A549 treated with AZD2906 at 1 μM for 4 hours (cell line): ENCODE measurements at places on chromosomes 12 and 14. TPM values are rescaled to one million over a fixed set of nuclear protein-coding genes. Genes with fewer than 3 reads are reported as not detected.

The KLRD1 gene
- total RNA-seq, result not detected in 5 replicates

The RNF212B gene
- total RNA-seq, result not detected in 5 replicates

The BDKRB2 gene
- 0.82 to 1.0 TPM (median 0.88 TPM) in 5 replicates for total RNA-seq

The KRT82 gene
- total RNA-seq, result not detected in 5 replicates

The HOXC13 gene
- total RNA-seq, result 21.9 to 37.4 TPM (median 26.0 TPM) in 5 replicates

The NOC4L gene
- total RNA-seq, result 39.1 to 63.6 TPM (median 58.2 TPM) in 5 replicates

The SMCO2 gene
- 0.09 to 0.18 TPM (median 0.10 TPM) in 3 of 5 replicates, not detected in the others for total RNA-seq

The TAS2R30 gene
- total RNA-seq, result 0.03 TPM in 1 of 5 replicates, not detected in the others

The FGF23 gene
- total RNA-seq, result not detected in 5 replicates

The MED6 gene
- total RNA-seq, result 38.8 to 46.1 TPM (median 41.0 TPM) in 5 replicates

The COX8C gene
- not detected in 5 replicates for total RNA-seq

The TCL1A gene
- total RNA-seq, result not detected in 5 replicates

The NELL2 gene
- total RNA-seq, result 0.14 to 0.33 TPM (median 0.16 TPM) in 3 of 5 replicates, not detected in the others

The LMO3 gene
- 0.06 to 0.13 TPM in 2 of 5 replicates, not detected in the others for total RNA-seq

The INHBE gene
- total RNA-seq, result 0.05 to 0.09 TPM (median 0.06 TPM) in 3 of 5 replicates, not detected in the others

The KRT73 gene
- total RNA-seq, result not detected in 5 replicates

The LPAR5 gene
- total RNA-seq, result 0.53 to 0.92 TPM (median 0.65 TPM) in 5 replicates

The NID2 gene
- total RNA-seq, result 30.0 to 41.7 TPM (median 31.8 TPM) in 5 replicates

The RTN1 gene
- 0.02 to 0.17 TPM in 2 of 5 replicates, not detected in the others for total RNA-seq

The NPFF gene
- 0.19 to 0.24 TPM in 2 of 5 replicates, not detected in the others for total RNA-seq

The KRT85 gene
- 0.05 to 0.10 TPM in 2 of 5 replicates, not detected in the others for total RNA-seq

The NR1H4 gene
- total RNA-seq, result 0.07 to 0.11 TPM (median 0.09 TPM) in 5 replicates

The P2RX2 gene
- total RNA-seq, result not detected in 5 replicates

The GPR84 gene
- total RNA-seq, result 0.05 to 0.11 TPM (median 0.08 TPM) in 3 of 5 replicates, not detected in the others

The KLHL33 gene
- total RNA-seq, result 0.01 to 0.03 TPM (median 0.02 TPM) in 4 of 5 replicates, not detected in the other

The REM2 gene
- total RNA-seq, result 0.28 to 0.38 TPM (median 0.33 TPM) in 5 replicates

The SRP54 gene
- total RNA-seq, result 54.8 to 71.4 TPM (median 56.4 TPM) in 5 replicates

The MYO1H gene
- total RNA-seq, result not detected in 5 replicates

The TMPRSS12 gene
- total RNA-seq, result not detected in 5 replicates

The TAS2R13 gene
- 0.03 TPM in 1 of 5 replicates, not detected in the others for total RNA-seq

The GON7 gene
- total RNA-seq, result 13.7 to 16.2 TPM (median 15.3 TPM) in 5 replicates

The TMEM179 gene
- total RNA-seq, result 0.29 to 0.54 TPM (median 0.39 TPM) in 5 replicates

The KRT2 gene
- total RNA-seq, result 0.03 TPM in 1 of 5 replicates, not detected in the others

The NEUROD4 gene
- not detected in 5 replicates for total RNA-seq

The CLEC2D gene
- 0.35 to 0.89 TPM (median 0.39 TPM) in 5 replicates for total RNA-seq

The MORN3 gene
- 0.15 to 0.27 TPM (median 0.23 TPM) in 5 replicates for total RNA-seq

The MUCL1 gene
- not detected in 5 replicates for total RNA-seq

The KRT84 gene
- total RNA-seq, result not detected in 5 replicates

The SMCO3 gene
- 0.02 to 0.05 TPM (median 0.05 TPM) in 3 of 5 replicates, not detected in the others for total RNA-seq

The ITGB7 gene
- total RNA-seq, result 0.22 to 0.46 TPM (median 0.36 TPM) in 5 replicates

The BBOF1 gene
- 2.8 to 4.2 TPM (median 3.2 TPM) in 5 replicates for total RNA-seq

The MGST1 gene
- total RNA-seq, result 708 to 789 TPM (median 749 TPM) in 5 replicates

The ACACB gene
- total RNA-seq, result 9.6 to 15.9 TPM (median 12.4 TPM) in 5 replicates

The CISTR gene
- total RNA-seq, result not detected in 5 replicates
